Stomach (tissue), 19 donors: ENCODE measurements at places on chromosomes 11 and 22. TPM values are rescaled to one million over a fixed set of nuclear protein-coding genes. Genes with fewer than 3 reads are reported as not detected.
A peak's percentile ranks its signal among the peaks of the same experiment; 100 is the strongest.

GRCh38 chr11:58740447-58740846, 8.7 kb upstream of the GLYAT start:
- no peak for DNase-seq

- DNase-seq: peak; percentile 85
Observed at GRCh38 chr11:2378527-2379210, 1.6 kb downstream of the CD81 start.

DNA sequence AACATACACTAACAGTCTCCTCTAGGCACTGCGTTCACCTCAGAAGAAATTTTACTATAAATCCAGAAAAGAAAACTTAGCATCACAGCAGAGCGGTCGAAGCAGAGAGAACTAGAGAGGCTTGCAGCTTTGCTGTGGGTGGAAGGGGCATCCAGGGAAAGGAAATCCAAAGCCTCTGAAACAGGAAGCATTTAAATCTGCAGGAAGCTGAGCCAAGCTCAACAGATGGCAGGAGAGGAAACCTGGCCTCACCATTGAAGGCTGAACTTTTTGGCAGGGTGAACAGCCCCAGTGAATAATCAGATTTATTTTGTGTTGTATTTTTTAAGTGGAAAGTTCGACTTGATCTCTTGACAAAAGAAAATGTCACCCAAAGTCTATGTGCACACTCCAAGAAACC, 858.1 kb downstream of the OPCML start:
- peak; percentile 39 for DNase-seq

DNA sequence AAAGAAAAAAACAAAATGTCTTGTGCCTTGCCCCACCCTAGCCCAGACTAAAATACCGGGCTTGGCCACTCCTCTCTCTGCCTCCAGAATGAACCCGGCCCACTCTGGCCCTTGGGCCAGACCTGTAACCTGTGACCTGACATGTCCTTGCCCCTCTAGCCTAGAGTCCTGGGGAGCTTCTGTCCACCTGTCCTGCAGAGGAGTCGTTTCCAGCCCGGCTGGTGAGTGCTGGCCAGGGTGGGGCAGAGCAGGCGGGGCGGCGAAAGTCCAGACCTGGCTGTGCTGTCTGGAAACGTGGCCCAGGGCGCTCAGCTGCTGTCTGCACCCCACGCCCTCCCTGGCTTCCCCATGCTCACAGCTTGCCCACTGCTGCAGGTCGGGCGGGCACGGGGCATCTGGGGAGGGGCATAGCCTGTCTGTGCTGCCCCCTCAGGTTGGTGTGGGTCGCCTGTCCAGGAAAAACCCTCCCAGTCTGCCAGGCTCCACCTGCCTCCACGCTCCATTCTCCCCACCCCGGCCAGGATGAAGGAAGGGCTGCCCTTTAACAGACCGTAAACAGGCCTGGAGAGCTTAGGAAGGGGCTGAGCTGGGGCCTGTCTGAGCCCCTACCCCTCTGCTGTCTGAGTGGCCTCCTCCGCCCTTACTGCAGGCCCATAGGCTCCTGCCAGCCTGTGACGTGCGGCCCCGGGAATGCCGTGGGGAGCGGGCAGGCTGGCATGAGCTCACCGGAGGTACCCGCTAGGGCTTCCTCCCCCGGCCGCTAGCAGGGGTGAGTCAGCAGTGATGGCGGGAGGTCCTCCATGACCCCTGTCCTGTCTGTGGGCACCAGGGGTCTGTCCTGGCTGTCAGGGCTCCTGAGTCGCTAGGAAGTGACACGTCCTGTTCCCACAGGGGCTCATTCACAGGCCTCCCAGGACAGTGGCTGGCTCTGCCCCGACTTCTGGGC, 1.9 kb downstream of the CD151 start:
- DNase-seq: peak; percentile 80

DNA sequence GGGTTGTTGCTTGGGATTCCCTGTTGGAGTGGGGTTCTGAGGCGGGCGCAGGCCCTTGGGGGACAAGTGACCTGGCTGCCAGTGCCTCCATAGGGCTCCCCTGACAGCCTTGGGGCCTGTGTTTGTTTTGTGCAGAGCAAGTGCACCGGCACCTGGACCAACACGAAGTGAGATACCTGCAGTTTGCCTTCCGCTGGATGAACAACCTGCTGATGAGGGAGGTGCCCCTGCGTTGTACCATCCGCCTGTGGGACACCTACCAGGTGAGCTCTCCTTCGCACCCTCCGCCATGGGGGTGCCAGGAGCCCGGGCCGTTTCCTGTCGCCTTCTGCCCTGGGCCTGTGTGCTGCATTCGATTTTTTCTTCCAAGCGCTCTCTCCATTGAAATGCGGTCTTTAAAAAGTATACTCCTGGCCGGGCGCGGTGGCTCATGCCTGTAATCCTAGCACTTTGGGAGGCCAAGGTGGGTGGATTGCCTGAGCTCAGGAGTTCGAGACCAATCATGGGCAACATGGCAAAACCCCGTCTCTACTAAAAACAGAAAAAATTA, 274.6 kb downstream of the TBC1D22A start:
- no peak for DNase-seq

- DNase-seq: no peak
Observed at GRCh38 chr22:47153854-47154525, 391.5 kb downstream of the TBC1D22A start.

DNA sequence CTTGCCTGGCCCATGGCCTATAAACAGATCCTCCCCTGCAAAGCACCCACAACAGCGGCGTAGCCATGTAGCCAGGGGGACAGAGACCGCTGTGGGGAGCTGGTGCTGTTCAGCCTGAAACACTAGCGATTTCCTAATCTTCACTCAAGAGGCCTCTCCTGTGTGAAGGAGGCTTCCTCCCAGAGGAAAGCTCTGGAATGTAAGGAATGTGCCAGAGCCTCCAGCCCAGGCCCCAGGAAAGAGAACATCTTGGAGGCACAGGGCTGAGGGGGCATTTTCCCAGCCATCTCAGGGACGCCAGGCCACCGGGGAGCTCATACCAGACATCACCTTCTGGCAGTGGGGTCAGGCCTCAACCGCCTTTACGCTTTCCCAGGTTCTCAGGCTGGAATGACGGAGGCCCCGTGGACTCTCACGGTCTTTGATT, 24.0 kb downstream of the MIAT start:
- no peak for DNase-seq

PIH1D2 gene
- not detected for total RNA-seq
